ENCODE measurements at places on chromosomes 16 and 17.

DNA sequence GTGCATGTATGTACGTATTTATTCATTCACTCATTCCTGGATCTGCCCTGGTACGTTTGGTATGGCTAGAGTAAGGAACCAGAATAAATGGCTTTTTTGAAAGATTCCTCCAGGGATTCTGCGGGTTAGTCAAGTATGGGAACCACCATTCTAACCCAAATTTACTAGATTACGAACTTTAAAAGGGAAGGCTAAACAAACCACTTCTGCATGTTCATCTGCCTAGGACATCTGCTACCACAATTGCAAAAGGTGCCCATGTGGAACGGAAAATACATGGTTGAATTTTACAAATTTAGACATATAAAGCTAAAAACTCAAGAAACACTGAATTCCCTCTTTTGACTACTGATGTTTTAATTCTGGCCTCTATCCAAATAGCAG lies 22.1 kb downstream of the CYTH1 start:
- DNase-seq = no peak

- peak; percentile 26 for DNase-seq
Observed at GRCh38 chr17:27980043-27980442, 62.4 kb upstream of the NLK start.

DNA sequence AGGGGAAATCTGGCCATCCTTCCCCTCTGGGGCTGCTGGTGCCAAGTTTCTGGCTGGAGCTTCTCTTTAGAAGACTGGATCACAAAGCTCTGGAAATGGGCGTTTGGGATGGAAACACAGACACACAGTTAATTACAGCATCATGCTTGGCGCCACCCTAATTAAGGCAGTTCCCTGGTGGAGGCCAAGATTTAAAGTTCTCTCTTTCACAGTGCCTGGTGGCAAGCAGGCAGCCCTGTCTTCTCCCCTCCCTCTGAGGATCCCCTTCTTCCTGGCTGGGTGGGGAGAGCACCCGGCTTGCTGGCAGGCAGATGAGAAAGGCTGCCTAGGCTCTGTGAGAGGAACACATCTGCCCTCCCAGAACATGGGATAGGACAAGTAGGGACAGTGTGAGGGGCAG lies 59.0 kb upstream of the NKD1 start:
- no peak for DNase-seq

GRCh38 chr17:48504953-48505352 lies 25.9 kb downstream of the HOXB1 start:
- no peak for DNase-seq

DNA sequence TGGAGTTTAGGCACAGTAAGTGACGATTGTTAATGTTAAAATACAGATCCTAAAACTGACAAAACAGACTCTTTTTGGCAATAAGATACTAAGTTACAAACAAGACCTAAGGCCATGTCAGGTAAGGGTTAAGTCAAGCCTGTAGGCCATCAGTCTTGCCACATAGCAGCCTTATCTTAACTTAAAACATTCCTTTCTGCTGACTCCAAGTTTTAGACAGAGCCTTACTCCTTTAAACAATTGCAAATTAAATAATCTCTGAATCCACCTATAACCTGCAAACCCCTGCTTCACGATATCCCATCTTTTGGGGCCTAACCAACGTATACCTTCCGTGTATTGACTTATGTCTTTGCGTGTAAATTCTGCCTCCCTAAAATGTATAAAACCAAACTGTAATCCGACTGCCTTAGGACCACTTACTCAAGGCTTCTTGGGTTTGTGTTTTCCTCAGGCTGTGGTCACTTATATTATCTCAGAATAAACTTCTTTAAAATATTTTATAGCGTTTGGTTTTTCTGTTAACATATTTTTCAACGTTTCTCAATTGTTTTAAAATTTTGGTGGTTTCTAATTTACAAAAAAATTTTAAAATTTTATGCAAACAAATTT lies 64.4 kb downstream of the EFCAB5 start:
- DNase-seq = no peak

- no peak for DNase-seq
Observed at GRCh38 chr17:11628374-11628773, 30.1 kb downstream of the DNAH9 start.

Measured in fibroblast of skin of left quadriceps (primary cell).